A549 treated with Hydrocortisone at 1 μM for 4 hours (cell line): ENCODE measurements at places on chromosomes 13 and 19. TPM values are rescaled to one million over a fixed set of nuclear protein-coding genes. Genes with fewer than 3 reads are reported as not detected.

The ZNF98 gene
- not detected in 5 replicates for total RNA-seq

The ZNF235 gene
- total RNA-seq: 2.8 to 4.5 TPM (median 3.1 TPM) in 5 replicates

The N4BP2L1 gene
- 0.24 to 0.83 TPM (median 0.54 TPM) in 5 replicates for total RNA-seq

The NFIC gene
- total RNA-seq: 36.4 to 53.7 TPM (median 47.0 TPM) in 5 replicates

The ETHE1 gene
- 39.8 to 51.9 TPM (median 49.4 TPM) in 5 replicates for total RNA-seq

The KPTN gene
- total RNA-seq: 18.3 to 22.2 TPM (median 19.4 TPM) in 5 replicates
